ENCODE measurements at places on chromosomes 16 and 17.

- DNase-seq = no peak
Measured at GRCh38 chr17:46943501-46944393, 20.8 kb downstream of the GOSR2 start.

GRCh38 chr17:64128787-64129514 lies 993 bp downstream of the ERN1 start:
- DNase-seq = no peak

DNA sequence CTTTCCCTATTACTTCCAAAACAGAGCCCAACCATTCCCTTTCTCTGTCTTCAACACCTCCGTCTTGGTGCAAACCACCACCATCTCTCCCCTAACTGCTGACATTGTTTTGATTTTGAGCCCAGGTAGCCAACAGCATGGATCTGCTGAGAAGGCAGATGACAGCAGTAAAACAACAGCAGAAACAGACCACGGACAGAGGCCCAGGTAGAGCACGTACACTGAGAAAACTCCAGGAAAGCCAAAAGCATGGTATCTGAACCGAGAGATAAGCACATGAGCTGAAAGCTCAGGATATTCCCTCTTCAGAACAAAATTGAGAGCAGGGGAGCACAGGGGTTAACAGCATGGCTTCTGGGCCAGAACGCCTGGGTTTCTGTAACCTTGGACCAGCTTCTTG lies 18.9 kb upstream of the MAP3K14 start:
- DNase-seq = no peak

GRCh38 chr17:73088561-73088960 lies 3.9 kb downstream of the SLC39A11 start:
- no peak for DNase-seq

GRCh38 chr17:42111265-42111636 lies 1.3 kb downstream of the DHX58 start:
- DNase-seq = no peak

- DNase-seq = no peak
Measured at GRCh38 chr16:4389051-4389955, 17.7 kb downstream of the VASN start.

DNA sequence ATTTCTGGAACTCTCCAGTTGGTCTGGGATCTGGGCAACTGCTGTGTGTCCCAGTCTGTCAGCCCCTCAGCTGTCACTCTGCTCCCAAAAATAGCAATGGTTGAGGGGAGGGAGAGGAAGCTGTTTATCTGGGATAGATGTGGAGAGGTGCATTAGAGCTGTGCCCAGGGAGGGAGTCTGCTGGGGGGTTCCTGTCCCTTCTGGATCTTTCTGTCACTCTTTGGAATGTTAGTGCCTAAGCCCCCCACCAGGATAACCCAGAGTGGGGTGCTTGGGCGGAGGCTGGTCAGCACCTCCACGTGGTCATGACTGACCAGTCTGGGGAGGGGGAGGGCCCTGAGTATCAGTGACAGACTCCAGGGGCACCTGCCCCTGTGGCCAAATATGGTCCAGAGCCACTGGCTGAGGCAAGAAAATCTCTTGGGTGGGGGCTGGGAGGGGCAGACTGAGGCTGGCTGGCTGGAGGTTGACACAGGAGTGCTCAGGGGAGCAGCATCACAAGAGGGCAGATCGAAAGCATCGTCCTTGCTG lies at the start of gene UNC45B:
TSS of gene UNC45B (plus strand) at position 443 of the 531 bp plus-strand sequence. CDS start 447 bp downstream, outside the sequence.
- no peak for DNase-seq

DNA sequence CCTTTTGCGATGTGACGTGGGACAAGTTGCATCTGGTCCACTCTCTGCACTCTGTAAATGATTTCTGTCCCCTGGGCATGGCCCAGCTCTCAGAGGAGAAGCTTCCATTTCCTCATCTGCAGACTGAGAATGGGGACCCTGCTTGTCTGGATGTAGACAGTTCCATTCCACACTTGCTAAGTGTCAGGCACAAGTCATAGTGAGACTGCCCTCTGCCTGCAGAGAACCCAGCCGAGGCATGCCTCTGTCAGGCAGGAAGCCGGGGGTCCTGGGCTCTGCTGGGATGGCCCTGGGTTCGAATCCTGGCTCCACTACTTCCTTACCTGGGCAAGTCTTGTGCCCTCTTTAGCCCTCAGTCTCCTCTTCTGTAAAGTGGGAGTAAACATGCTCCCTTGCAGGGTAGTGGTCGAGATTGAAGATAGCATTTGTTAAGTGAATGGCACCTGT lies 4.1 kb downstream of the MAP2K3 start:
- DNase-seq = no peak

DNA sequence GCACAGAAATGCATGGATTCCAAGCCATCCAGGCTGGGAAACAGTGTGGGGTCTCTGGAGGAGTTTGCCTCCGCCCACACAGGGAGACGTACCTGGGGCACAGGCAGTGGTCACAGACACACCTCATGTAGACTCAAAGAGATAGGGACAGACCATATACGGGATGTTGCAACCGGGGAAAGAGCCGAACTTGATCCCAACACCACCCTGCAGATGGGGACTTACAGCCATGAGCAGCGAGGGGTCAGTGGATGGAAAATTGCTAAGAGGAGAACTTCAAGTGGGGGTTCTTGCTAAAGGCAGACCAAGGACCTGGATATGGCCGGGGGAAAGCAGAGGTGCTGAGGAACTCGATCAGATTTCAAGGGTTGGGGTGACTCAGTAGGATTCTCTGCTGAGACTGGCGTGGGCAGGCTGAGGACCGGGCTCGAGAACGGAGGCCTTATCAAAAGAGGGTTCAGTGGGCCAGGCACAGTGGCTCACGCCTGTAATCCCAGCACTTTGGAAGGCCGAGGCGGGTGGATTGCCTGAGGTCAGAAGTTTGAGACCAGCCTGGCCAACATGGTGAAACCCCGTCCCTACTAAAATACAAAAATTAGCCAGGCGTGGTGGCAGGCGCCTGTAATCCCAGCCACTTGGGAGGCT lies 12.0 kb upstream of the DNAH17 start:
- DNase-seq = no peak

DNA sequence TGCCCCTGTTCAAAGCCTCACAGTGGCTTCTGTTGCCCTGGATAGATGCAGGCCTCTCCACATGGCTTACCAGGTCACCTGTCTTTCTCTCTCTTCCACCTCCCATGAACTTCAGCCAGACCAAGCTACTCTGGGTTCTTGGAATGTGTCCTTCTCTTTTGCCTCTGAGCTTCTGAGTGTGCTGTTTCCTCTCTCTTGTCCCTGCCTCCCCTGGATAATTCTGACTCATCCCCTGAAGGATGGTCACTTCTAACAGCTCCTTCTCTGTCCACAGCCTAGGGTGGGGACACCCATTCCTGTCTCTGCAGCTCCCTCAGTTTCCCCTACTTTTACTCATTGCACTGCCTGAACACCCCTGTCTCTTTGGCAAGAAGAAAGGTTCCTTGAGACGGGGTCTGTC lies 2.9 kb downstream of the GUCY2D start:
- no peak for DNase-seq

DNA sequence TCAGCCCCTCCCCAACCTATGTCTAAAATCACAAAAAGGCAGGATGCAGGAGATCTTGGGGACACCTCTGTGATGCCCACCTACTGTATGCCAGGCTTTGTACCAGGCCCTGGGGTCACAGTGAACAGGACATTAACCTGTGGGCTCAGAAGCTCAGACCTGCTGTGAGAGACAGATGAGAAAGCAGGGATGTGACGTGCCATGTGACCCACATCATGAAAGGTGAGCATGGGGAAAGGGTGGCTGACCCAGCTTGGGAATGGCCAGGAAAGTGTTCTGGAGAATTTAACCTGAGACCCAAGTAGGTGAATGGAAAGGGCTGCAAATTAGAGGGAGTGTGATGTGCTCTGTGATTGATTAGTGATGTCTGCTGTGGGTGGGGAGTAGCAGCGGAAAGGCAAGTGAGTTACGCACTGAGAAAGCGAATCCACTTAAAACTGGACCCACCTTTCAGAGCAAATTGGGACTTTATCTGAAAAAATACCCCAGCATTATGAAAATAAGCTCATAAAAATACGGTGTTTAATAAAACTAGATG lies 132.2 kb downstream of the IRF8 start:
- DNase-seq = no peak

- no peak for DNase-seq
Measured at GRCh38 chr17:3763777-3764170, 37.2 kb downstream of the ITGAE start.

DNA sequence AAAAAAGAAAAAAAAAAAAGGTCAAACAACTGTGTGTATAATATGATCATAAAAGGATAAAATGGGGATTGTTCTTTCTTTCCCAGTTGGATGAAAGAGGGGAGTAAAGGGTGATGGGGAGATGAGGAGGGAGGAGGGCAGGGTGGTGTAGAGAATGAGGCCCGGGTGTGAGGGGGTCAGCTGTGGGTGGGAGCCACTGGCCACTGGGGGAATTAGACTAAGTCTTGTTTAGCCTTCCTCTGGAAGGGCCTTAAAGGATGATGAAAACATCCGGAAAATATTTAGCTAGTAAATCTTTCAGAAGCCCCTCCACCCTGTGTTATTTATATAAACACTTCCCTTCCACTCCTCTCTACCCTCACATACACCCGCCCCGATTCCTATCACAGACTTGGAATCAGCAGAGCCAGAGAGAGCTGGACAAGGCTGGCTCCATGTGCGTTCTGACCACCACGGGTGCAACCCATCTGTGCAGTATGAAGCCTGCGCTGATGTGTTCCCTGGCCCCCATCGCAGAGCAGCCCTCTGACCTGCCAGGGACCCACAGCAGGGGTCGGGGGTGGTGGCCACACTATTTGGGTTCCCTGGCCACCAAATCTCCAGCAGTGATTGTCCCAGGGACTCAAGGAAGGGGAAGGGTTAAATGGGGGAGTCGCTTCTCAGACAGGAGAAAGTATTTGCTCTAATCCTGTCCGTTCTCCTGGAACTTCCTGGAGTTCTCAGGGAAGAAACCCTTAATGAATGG lies 72.7 kb downstream of the GAS7 start:
- DNase-seq = no peak

DNA sequence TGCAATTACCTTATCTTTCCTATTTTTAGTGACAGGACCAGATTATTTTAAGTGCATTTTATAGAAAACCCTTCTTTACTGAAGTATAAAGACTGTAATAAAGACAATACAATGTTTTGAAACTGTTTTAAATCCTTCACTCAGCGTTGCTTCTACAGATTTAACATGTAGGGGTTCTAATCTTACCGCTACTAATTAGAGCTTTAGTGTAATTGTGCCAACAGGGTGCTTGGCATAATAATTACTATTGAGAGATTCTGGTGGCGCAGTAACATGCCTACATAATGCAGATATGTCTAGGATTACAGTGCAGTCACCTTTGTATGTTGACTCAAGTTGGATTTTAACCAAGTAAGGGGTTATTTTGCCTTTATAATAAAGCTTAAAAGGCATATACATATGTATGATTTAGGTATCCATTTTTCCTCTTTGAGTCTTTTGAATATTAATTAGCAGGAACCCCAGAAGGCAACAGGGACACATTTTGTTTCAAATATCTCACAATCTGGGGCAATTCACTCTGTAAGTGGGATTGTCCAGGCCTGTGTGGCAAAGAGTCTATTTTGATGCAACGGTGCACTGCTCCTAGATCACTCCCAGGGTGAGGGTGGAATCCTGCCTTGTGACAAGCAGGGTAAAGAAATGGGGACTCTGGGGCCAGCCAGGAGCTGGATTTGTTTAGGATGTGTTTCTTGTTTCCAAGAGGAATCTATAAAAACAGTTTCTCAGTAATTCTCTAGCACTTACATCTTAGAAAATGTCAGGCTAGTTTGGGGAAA lies 604.7 kb upstream of the SALL1 start:
- no peak for DNase-seq

DNA sequence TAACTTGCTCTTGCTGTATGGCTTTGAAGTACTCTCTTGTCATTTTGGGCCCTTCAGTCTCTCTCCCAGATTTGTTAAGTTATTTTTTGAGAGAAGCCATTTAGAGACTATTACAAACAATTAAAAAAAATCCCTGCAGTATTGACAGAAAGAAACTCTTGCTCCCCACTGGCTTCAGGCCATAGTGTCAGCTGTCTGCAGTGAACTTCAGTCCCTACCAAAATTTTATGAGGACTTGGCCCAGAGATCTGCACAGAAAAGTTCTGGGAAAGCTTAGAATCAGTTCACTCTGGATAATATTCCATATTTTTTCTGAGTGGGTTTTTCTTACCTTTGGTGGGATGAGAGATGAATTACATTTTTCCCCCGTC lies 30.9 kb upstream of the SUPT4H1 start:
- DNase-seq = no peak

DNA sequence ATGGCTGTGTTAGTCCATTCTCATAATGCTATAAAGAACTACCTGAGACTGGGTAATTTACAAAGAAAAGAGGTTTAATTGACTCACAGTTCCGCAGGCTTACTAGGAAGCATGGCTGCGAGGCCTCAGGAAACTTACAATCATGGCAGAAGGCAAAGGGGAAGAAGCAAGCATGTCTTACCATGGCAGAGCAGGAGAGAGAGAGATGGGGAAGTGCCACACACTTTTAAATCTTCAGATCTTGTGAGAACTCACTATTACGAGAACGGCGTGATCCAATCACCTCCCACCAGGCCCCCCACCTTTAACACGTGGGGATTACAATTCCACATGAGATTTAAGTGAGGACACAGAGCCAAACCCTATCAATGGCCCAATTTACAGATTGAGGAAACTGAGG lies 96.5 kb downstream of the SDK2 start:
- DNase-seq = no peak

DNA sequence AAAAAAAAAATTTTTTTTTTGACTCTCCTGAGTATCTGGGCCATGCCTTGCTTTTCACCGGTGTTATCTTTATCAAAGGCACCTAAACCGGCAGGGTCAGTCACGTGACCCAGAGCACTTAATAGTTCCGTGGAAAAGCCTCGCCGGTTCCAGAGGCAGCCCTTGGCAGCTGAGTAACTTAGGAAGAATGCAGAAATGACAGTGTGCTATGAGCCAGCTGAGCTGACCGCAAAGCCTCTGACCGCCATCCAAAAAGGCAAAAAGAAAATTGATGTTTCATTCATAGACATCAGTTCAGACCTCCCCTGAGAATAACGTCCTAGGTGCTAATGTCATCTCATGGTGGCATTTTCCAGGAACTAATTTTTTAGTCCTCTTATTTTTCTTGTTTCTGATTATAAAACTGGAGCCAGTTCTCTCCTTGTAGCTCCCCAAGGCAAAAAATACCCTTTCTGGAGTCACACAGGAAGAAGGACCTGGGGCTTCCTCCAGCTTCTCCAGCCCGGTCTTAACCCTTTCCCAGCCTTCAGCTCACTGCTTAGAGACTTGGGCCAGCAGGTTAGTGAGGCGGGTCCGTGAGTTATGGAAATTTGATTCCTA lies 122.6 kb downstream of the SOCS1 start:
- no peak for DNase-seq

Data from stimulated activated CD8-positive, alpha-beta memory T cell treated with anti-CD3 and anti-CD28 coated beads, Interleukin-2, amount 100 ng/mL, for 48 hours (primary cell).